ENCODE measurements at places on chromosomes 1 and 21.

DNA sequence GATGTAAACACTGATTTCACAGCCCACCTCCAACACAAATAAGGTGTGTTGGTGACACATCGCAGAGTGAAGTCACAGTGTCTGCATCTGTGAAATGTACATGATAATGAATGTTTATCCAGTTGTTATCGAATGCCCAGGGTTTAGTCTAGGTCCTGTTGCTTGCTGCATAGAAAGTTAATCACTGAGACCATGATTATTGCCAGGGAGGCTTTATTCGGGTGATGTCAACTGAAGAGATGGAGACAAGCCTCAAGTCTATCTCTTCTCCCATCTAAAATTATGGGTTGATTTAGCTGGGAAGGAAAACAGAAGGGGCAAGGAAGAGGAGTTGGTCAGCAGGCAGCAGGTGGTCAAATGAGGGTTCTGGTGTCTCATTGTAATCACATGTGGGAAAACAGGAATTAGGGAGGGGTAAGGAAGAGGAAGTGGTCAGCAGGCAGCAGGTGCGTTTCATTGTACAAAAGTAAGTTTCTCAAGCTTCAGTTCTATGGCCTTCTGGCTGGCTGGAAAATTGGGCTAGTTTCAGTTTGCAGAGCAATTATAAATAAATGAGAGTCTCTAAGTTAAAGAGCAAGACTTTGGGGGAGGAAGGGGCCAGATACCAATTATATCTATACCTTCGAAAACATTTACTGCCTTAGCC, 146.3 kb upstream of the DNAH14 start:
- DNase-seq: no peak

- no peak for DNase-seq
Measured at GRCh38 chr1:113984710-113985109, 5.4 kb downstream of the OLFML3 start.

DNA sequence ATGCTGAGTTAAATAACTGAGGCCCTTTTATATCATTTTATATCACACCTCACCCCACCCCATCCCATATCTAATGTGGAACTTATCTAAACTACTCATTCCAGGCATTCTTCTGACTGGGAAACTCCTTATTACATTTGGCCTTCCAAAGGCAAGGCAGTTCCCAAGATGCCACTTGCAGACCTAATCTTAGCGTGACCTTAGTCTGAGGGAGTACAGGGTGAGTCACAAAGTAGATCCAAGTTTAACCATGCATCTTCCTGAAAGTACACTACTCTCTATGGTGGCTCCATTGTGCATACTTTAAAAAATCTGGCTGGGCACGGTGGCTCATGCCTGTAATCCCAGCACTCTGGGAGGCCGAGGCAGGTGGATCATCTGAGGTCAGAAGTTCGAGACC, 353.6 kb upstream of the C1orf87 start:
- no peak for DNase-seq

- no peak for DNase-seq
Measured at GRCh38 chr1:43870306-43870705, 63.3 kb upstream of the ARTN start.

- DNase-seq: no peak
Measured at GRCh38 chr1:227621211-227621610, 57.9 kb downstream of the ZNF678 start.

- no peak for DNase-seq
Measured at GRCh38 chr1:206909161-206909882, 12.1 kb downstream of the IL24 start.

DNA sequence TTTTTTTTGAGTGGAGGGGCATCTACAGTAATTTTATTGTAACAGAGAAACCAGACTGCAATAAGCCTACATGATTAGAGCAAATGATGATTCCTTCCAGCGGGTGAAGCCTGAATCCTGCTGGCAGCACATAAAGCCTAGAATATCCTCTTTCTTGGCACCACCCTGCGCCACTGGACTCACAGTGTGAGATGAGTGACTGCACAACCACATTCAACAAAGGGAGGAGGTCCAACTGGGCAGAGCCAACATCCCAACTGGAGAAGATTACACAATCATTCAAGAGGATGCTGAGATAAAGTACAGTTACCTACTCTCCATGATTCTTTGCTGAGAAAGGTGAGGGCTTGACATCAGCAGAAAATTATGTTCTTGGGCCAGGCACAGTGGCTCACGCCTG, 67.4 kb downstream of the TNFSF4 start:
- DNase-seq: no peak

DNA sequence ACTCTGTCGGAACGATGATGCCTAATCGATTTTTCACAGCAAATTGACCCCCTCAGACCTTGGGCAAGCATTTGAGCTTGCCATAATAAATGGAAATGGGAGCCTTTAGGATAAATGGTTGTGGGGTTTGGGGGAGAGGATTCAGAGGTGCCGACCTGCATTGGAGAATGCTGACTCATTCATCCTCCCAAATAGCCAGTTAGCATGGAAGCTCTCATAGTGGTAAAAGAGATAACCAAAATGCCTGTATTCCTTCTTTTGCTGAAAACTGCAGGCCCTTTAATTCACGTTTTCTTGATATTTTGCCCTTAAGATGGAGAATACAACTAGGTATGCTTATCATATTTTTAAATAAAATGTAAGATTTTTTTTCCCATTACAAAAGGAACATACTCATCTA, 392.6 kb upstream of the DEPDC1 start:
- DNase-seq: no peak
